ENCODE measurements at places on chromosomes 16 and 17.

DNA sequence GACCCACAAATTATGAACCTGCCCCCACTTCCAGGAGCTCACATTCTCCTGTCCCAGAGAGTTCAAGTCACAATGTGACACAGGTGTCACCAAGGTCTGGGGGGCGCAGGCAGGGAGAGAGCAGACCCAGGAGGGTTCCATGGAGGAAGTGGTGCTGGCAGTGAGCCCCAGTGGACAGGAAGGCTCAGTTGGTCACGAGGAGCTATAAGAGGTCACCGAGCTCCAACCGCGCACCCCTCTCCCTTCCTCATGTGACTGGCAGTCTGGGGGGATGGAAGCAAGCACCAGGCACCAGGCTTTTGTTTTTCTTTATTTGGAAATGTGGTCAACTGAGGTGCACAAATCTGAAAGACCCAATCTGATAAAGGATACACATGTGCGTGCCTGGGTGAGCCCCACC, 2.5 kb downstream of the ITGAD start:
- no peak for DNase-seq

DNA sequence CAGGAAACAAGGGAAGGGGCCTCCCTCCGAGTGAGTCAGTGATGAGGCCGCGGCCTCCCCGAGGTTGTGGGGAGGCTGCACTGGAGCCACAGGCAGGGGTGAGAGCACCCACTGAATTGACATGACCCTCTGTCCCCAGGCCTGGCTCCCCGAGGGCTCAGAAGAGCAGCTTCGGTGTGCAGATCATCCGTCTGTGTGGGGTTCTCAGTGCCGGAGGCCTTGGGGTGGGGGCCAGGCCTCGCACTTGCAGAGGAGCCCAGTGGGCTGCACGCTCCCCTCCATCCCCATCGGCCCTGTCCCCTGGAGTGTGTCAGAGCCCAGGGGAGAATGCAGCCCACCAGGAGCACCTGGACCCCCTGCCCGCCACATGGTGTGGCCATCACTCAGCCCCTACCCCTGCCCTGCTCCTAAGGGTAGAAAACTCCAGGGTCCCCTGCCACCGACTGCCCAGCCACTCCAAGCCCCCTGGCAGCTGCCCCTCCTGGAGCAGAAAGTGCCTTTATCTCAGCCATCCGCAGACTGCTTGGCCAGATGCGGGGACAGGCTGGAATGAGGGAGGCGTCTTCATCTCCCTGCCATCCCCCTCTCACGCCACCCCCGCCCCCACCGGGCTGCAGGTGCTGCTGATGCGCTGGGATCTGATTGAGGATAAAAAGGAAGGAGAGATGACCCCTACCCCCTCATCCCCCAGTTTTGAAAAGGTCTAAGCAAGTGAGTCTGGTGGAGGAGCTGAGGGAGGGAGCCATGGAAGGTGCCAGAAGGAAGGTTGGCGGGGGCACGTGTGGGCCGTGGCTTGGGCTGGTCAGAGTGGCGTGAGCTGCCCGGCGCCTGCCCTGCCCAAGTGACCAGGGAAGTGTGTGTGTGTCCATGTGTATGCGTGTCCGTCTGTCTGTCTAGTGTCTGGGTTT, 358.3 kb downstream of the SEC14L1 start:
- DNase-seq = no peak

GRCh38 chr16:55035956-55036355, 105.3 kb downstream of the IRX5 start:
- DNase-seq = no peak

DNA sequence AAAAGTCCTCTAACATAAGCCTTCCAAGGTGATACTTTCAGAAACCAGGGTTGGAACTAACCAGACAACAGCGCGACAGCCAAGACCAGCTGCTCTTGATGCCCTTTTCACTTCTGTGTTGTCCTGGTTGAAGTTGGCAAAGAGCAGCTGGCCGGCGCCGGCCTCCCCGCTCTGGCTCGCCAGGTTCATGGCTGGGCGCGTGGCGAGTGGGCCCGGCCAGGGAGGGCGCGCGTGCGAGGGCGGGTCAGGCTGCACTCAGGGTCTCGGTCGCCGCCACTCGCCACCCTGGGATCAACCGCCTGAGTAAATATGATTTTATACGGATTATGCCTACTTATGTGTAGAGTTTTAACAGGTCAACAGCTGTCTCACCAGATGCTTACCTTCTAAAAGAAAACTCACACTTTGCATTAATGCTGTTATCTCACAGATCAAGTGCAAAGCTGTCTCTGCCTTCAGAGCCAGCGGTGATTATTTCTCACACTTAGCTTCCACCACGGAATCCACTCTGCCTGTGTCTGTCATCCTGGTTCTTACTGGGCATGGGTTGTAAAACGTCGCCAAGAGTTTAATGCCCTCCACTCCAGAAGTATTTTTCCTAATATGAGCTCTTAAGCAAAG, 13.5 kb downstream of the KCTD2 start:
- no peak for DNase-seq

GRCh38 chr17:78838574-78839005, 2.0 kb downstream of the USP36 start:
- DNase-seq = no peak

- DNase-seq = no peak
These were observed 1.2 kb downstream of the ERN2 start for GRCh38 chr16:23711785-23712184.

DNA sequence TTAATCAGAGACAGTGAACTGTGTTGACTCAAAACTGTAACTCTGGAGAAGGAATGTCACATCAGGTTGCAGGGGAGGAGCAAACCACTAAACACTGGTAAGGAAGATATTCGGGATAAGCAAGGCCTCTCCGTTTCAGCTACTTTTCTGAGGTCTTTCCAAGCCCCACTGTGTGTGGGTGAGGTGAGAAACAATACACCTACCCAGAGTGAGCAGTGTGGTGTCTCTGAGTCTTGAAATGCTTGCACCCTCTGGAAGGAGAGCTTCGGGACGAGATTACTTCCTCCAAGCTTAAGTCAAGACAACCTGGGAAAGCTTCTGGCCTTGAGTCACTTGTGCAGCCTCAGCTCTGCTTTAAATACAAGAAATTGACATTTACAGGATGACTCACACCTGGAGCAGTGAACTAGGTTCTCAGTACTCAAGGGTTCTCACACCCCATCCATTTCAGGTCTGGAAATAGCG, 2.5 kb upstream of the MAP3K14 start:
- DNase-seq = no peak

- peak; percentile 27 for DNase-seq
These were observed 1.0 kb downstream of the NME2 start for GRCh38 chr17:51166987-51167931.

DNA sequence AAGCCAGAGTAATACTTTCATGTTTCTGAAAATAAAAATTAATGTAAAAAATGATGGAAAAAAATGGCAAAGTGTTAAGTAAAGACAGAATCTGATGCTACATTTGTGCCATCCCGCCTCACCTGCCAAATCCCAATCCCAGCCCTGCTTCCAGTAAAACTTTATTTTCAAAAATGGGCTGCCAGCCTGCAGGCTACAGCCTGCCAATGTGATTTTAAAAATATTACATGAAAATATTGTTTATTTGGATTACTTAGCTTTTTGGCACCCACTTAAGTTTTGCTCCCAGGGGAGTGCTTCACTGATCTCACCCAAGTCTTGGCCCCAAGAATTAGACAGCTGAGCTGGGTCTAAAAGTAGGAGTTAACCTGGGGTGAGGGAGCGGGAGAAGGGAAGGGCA, 112.8 kb downstream of the C16orf78 start:
- no peak for DNase-seq

DNA sequence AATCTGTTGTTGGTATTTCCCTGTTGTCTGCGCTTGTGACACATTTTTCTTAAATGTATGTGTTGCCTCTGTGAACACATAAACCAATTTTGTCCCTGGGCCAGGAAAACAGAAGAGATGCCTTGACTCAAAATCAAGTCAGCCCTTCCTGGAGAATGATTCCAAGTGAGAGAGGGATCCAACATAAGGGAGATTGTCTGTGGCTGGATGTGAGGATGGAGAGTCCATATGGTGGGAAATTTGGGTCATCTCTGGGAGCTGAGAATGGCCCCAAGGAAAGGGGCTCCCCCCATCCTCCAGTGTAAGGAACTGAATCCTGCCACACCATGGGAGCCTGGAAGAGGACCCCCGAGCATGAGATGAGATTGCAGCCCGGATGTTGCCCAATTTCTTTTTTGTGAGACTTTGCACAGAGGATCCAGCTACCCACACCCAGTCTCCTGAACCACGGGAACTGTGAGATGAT, 13.5 kb downstream of the CRYM start:
- DNase-seq = no peak

GRCh38 chr17:59851439-59852375, 41.0 kb downstream of the TUBD1 start:
- DNase-seq = no peak

- DNase-seq = no peak
These were observed 1305.6 kb downstream of the CDH11 start for GRCh38 chr16:63816276-63816675.

DNA sequence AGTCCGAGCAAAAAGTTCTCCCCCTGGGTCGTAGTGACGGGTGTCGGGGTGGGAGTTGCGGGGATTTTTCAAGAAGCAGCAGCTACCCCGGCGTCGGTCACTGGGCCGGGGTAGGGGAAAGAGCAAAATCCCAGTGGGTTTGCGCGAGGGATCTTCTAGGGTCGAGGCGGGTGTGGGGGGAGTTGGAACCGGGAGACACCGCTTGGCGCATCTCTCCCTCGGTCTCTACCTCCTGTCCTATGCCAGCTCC, 2.3 kb upstream of the UBTF start:
- no peak for DNase-seq

DNA sequence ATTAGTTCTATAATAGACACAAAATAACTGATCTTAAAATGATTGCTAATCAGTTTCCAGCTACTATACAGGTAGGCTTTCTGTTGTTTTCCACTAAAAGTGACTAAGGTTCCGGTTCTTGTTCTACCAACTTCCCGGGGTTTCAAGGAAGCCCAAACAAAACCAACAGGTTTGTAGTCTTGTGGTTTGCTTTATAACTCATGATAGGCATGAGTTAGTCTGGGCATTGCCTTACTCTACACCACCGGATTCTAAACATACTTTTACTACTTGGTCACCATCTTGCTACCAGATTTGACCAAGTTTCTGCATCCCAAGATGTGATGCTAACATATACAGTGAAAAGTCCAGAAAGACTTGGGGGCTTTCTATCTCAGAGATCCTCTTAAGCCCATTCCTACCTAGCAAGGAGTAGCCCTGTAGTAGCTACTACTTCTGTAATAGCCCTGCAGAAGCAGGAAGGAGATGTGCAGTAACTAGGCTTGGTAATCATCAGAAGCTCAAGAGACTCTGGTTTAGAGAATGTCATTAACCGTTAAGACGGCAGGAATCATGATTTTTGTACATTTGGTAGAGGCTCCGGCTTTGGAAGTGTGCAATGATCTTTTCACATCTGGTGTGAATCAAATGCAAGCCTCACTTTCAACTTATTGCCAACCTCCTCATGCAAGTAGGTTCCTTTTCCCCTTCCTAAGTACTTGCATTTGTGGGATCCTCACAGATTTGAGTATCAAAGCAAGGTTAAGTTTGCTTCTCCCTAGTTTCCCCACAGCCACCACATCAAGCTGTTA, 1.6 kb downstream of the FAM117A start:
- no peak for DNase-seq

DNA sequence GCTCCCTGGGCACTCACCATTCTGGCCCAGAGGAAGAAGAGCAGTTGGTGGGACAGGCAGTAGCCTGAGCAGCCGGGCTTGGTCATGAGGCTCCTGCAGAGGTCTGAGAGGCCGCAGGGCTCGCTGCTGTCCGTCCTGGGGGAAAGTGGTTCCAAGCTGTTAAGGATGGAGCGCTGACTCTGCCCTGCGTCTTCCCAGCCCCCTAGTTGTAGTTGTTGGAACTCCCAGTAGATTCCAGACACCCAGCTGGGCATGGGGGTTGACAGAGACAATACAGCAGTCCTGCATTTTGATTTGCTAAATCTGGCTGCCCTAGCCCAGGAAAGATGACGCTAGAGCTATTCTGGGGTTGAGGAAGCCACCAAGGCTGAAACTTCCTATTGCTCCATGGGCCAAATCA, 7.3 kb downstream of the C16orf89 start:
- no peak for DNase-seq

GRCh38 chr17:72822358-72823023, 270.0 kb downstream of the SLC39A11 start:
- DNase-seq = no peak

- no peak for DNase-seq
These were observed 12.6 kb downstream of the MAF start for GRCh38 chr16:79587897-79588296.

DNA sequence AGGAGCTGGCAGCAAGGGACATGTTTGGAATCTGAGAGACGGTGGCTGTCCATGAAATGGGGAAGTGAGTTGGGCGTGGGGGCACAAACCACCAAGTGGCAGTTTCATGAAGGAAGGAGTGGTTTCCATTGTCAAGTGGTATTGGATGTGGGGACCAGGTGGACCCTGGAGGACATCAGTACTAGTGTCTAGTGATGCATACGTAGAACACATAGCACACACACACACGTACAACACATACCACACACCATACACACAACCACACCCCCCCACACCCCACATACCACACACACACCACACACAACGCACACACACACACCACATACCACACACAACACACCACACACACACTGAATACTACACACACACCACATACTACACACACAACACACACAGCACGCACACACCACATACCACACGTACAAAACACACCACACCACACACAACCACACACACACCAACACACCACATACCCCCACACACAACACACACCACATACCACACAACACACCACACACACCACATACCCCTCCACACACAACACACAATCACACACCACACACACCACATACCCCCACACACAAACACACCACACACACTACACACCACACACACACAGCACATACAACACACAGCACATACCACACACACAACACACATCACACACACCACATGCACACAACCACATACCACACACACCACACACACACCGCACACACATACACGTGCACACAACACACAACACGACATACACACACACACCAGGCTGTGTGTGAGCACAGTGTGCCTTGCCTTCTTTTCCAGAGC, 41.1 kb upstream of the GSE1 start:
- DNase-seq = no peak

GRCh38 chr17:37322826-37323561, 52.8 kb upstream of the C17orf78 start:
- no peak for DNase-seq

GRCh38 chr16:65289022-65289421, 167.2 kb upstream of the CDH11 start:
- DNase-seq = no peak

- no peak for DNase-seq
These were observed 970.3 kb upstream of the RBFOX1 start for GRCh38 chr16:6362321-6362720.

- no peak for DNase-seq
These were observed 74.4 kb upstream of the DNAH17 start for GRCh38 chr17:78651554-78651953.

- DNase-seq = no peak
These were observed 622 bp upstream of the CCL16 start for GRCh38 chr17:35981908-35982330.

DNA sequence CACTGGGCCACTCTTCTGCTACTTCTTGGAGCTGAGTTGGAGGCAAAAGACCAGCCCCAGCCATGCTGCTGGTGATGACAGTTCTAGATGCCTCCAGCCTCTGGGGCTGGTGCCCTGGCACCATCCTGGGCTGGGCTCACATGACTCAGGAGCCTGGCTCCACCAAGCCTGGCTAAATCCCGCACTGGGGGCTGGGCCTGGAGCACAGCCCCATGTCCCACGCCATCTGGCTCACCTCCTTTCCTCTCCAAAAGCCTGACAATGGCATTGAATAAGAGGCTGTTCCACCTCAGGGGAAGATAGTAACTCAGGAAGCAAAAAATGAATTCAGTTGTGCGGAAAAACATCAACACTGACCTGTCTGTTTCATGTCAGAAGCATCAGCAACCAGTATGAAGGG, 45.1 kb upstream of the MTSS2 start:
- no peak for DNase-seq

All from NCI-H748 treated with DMSO at 0.1 percent for 48 hours (cell line).